ENCODE measurements at places on chromosomes 11 and 22. TPM values are rescaled to one million over a fixed set of nuclear protein-coding genes. Genes with fewer than 3 reads are reported as not detected.

CHRDL2 gene
- not detected for total RNA-seq

MMP3 gene
- total RNA-seq, result 1.3 TPM

BAIAP2L2 gene
- total RNA-seq, result 9.7 TPM

YAP1 gene
- 55.1 TPM for total RNA-seq

TUBA8 gene
- total RNA-seq, result 0.39 TPM

NLRP14 gene
- total RNA-seq, result 0.12 TPM

DNA sequence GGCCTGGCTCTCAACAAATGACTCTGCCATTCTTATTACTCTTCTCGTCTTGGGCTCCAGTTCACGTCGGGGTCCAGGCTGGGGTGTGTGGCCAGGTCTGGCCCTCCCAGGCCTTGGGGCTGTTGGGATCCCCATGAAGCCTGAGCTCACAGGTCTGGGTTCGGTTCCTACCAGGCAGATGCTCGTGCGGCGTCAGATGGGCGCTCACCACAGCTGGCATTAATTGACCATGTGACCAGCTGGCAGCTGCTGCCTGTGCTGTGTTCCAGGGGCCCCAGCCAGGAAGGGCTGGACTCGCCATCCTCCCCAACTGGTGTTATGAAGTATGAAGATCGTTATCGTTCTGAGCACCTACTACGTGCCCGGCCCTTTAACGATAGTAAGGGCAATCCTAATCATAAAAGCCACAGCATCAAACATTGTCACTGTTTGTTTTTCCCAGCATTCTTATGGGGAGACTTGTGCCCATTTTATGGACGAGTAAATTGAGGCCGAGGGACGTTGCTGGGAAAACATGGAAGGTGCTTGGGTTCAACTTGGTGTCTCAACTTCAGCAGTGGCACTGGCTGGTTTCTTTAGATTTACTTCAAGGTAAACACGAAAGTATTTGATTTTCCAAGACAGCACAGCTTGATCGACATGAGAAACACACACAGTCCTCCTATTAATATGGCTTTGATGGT is 26.8 kb upstream of the CACNG2 start:
- no peak for DNase-seq

GRCh38 chr22:37549704-37550059 is 10.6 kb upstream of the CDC42EP1 start:
- peak; percentile 73 for DNase-seq

DNA sequence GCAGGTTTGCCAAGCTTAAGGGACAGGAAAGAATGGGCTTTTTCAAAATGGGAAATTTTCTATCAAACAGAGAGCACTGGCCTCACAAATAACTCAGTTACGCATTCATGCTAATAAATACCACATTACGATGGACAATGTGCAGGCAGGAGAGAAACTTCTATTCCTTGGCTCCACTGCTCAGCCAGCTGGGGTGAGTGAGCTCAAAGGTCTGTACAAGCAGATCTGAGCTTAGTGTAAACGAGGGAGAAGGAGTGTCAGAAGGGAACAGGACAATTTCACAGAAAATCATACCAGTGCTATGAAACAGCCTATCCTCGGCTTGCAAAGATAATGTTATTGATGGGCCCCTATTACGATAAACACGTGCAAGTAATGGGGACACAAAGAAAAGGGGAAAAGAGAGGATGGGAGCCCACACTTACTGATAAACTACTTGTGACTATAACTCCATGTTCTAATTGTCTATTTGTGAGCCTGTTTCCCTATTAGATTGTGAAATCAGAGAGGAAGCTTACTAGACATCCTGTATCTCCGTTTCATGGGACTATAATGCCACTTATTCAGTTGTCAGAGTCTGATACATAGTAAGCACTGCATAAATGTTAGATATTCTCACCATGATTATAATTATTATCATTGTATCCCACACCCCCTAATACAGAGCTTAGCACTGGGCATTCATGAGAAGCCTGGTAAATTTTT is 46.3 kb downstream of the AMOTL1 start:
- DNase-seq, result no peak

GRCh38 chr22:44042249-44043218 is 18.4 kb downstream of the PARVB start:
- DNase-seq, result no peak

GRCh38 chr11:128324531-128325141 is 262.7 kb downstream of the ETS1 start:
- no peak for DNase-seq

GRCh38 chr22:38413085-38414008 is 41.7 kb downstream of the KCNJ4 start:
- DNase-seq, result no peak

All from RPMI7951 (cell line).